ENCODE measurements at places on chromosomes 11 and 22.
A peak's percentile ranks its signal among the peaks of the same experiment; 100 is the strongest.

DNA sequence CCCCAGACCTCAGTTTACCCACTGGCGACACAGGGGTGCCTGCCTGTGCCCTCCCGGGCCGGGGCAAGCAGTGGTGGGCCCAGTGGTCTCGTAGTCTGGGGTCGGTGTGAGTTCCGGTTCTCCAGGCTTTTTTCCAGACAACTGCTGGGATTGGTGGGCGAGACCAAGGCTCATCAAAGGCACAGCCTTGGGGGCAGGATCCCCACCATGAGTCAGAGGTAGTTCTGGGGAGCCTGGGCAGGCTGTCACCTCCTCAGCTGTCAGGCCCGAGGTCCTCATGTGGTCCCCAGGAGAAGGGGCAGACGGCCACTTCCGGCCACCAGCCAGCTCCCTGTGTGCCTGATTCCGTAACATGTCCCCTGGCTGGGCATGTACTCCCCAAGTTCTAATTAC is 827 bp upstream of the MUC2 start:
- no peak for DNase-seq

- no peak for DNase-seq
Measured at GRCh38 chr11:46643986-46644385, 26.6 kb downstream of the ATG13 start.

- no peak for DNase-seq
Measured at GRCh38 chr11:94553938-94554337, 10.2 kb downstream of the FUT4 start.

GRCh38 chr11:78402847-78403246 is 14.8 kb downstream of the GAB2 start:
- no peak for DNase-seq

GRCh38 chr11:57544566-57544965 is 7.2 kb downstream of the SMTNL1 start:
- no peak for DNase-seq

DNA sequence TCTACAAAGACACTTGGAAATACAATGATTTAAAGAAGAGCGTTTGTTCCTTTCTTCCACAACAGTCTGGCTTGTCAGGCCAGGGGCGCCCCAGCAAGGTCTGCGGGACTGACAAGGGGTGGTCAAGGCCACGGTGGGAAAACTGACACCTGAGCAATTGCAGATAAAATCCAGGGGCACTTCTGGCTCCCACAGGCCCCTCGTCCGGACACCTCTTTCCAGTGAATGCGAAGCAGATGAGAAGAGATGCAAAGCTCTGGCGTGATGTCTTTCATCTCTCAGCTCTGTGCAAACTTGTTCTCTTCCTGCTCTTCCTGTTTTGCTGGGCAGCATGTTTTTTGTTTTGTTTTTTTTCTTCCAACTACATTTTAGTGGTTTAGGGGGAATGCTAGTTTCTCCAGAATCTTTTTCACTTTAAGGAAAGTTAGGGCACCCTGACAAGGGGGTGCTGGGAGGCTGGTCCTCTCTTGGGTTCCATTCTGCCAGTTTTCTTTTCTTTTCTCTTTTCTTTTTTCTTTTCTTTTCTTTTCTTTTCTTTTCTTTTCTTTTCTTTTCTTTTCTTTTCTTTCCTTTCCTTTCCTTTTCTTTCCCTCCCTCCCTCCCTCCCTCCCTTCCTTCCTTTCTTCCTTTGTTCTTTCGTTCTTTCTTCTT is 11.1 kb upstream of the CBX6 start:
- no peak for DNase-seq

GRCh38 chr11:16380941-16381568 is 24.7 kb upstream of the SOX6 start:
- no peak for DNase-seq

GRCh38 chr11:95138448-95138847 is 48.8 kb downstream of the ENDOD1 start:
- peak; percentile 22 for DNase-seq

GRCh38 chr11:64444838-64445441 is 86.0 kb downstream of the RPS6KA4 start:
- DNase-seq, result no peak

GRCh38 chr11:14225666-14226065 is 133.3 kb downstream of the RRAS2 start:
- DNase-seq, result no peak
